ENCODE measurements at places on chromosomes 16 and 17.

DNA sequence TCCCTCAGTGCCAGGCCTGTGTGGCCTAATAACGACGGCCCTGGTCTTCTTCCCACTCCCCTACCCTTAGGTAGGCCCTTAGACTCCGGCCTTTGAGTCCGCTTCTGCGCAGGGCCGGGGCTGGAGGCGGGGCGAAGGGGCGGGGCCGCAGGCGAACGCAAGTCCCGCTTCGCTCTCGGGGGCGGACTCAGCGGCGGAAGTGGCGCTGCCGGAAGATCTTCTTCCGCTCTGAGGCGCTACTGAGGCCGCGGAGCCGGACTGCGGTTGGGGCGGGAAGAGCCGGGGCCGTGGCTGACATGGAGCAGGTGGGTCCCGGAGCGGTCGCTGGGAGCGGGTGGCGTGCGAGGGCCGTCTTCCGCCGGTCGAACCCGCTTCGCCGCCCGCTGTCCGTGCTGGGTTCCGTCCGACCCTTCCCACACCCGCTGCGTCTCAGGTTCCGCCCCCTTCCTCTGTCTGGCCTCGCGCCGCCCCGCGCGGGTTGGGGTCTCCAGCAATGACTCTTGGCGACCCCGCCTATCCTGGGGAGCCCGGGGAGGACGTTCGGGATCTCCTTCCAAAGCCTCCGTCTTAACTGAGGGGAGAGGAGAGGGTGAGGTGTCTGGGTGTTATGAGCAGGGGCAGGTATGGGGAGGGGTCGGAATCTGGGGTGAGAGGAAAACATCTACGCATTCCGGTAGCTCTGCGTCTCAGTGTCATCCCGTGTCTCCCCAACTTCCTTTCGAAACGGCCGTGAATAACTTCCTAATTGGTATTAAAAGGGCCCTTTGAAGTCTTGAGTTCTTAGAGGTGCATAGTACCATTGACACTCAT, at the start of gene STARD3:
TSS of gene STARD3 (plus strand) at position 218 of the 810 bp plus-strand sequence. CDS start 16,388 bp downstream, outside the sequence.
- DNase-seq = peak; percentile 88

GRCh38 chr16:67807148-67807682, 526 bp downstream of the TSNAXIP1 start:
- DNase-seq = no peak

DNA sequence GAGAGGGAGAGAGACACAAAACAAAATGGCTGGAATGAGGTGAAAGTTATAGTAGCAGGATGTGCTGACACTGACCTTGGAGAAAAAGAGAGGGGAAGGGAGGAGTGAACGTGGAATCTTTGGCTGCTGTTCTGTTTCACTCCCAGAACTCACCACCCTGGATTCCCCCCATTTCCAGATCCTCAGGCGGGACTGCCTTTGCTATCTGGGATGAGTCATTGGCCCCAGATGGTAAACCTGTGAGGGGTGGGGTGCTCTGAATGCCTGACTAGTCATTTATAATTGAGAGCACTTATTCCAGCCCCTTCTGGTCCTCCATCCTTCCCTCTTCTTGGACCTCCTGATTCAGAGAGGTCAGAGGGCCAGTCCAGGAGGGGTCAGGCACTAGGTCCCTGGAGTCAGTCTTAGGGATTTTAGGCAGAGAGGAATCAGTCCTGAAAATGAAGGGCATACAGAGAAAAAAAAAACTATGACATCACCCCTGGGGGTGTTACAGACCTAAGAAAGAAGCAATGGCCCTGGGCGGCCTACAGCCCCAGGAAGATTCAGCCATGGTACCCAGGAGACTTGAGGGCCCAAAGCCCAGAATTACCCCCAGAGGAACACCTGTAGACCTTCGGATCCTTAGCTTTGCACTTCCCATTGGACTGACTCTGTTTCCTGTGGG, 2.2 kb upstream of the ZG16 start:
- DNase-seq = peak; percentile 35

GRCh38 chr17:44283344-44284023, 15.5 kb upstream of the SLC4A1 start:
- no peak for DNase-seq

DNA sequence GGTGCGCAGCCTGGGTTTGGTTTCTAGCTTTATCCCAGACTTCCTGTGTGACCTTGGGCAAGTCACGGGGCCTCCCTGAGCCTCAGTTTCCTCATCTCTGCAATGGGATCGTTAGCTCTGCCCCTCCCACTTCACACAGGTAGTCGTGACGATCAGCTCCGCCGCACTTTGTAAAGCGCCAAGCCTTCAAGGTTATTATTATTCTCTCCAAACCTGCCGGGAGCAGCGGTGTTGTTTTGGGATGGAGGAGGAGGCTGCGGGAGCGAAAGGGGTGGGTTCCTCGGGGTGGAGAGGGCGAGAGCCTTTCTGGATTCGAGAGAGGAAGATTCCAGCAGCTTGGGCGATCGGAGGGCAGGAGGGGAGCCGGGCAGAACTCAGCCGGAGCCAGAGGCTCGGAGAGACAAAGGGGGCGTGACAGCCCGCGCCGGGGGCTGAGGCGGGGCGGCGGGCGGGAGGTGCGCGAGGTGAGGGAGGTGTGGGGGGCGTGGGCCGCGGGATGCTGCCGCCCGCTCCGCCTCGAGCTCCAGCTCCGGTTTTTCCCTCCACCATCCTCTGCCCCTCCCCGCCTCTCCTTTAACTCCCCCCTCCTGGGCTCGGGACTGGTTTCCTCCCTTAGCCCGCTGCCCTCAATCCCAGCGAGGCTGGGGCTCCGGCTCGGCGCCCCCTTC, at the start of gene EFNB3:
TSS of gene EFNB3 (plus strand) at position 602 of the 668 bp plus-strand sequence. CDS start 397 bp downstream, outside the sequence.
- peak; percentile 50 for DNase-seq

DNA sequence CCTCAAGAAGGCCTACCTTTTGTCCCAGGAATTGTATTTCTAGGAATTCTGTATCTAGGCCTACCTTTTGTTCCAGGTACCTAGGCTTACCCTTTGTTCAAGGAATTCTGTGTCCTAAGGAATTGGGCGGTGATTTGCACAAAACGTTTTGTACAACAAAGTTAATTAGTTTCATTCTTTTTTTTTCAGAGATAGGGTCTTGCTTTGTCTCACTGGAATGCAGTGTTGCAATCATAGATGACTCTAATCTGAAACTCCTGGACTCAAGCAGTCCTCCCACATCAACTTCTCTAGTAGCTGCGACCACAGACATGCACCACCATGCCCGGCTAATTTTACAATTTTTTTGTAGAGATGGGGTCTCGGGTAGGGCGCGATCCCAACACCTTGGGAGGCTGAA, 7.0 kb downstream of the CDR2L start:
- peak; percentile 81 for DNase-seq

GRCh38 chr17:55845385-55845784, 94.5 kb downstream of the PCTP start:
- DNase-seq = peak; percentile 42

GRCh38 chr17:43427362-43428043, 28.7 kb downstream of the ARL4D start:
- no peak for DNase-seq

DNA sequence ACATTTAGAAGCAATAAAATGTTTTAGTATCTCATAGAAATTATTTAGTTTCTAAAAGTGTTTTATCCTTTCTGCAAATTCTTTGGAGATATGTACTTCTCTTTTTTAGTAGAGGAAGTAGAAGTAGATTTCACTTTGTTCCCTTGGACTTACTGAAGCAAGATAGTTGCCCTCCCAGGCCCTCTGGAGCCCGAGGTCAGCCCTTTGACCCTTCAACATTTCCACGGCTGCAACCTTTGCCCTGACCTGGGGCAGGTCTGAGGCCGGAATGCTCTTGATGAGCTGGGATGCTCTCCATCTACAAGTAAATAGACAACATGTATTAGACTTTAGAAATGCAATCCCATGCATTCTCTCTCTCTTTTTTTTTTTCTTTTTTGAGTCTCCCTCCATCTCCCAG, 167.5 kb downstream of the CDK5R1 start:
- no peak for DNase-seq

DNA sequence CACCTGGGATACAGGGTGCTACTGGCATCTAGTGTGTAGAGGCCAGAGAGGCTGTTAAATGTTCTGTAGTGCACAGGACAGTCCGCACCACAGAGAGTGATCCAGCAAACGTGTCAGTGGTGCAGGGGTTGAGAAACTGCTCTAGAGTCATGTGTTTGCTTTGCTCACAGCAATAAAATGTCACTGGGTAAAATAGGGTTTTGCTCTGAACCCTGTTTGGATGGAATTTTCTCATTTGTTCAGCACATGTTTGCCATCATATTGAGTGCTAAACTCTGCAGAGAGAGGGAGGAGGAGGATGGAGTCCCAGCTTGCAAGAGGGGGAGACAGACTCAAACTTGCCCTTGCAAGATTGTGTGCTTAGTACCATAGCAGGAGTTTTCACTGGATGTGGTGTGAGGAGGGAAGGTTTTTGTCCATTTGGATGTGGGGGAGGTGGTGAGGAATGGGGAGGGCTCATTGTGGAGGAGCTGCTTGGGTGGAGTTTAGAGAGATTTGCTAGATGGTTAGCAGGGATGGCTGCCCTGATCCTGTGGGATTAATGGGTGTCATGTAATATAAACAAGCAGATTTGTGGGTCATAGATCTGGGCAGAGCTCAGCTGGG, 11.8 kb downstream of the PLCG2 start:
- DNase-seq = no peak

DNA sequence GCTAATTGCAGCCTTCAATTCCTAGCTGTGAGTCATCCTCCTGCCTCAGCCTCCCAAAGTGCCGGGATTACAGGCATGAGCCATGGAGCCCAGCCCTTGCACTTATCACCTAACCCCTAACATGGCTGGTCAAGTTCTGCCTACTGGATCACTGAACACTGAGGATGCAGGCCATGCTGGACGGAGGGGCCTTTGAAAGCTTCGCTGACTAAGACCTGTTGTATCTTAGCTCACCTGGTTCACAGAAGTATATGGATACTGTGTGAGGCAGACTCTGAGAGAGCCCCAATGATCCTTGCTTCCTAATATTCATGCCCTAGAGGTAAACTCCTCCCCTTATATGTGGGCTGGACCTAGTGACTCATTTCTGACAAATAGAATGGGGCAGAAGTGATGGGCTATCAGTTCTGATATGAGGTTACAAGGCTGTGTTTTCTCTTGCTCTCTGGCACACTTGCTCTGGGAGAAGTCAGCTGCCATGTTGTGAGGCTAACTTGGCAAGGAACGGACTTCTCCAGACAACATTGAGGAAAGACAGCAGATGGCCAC, 11.7 kb upstream of the TMIGD1 start:
- peak; percentile 22 for DNase-seq

- DNase-seq = no peak
Observed at GRCh38 chr16:78574571-78574970, 475.1 kb downstream of the WWOX start.

DNA sequence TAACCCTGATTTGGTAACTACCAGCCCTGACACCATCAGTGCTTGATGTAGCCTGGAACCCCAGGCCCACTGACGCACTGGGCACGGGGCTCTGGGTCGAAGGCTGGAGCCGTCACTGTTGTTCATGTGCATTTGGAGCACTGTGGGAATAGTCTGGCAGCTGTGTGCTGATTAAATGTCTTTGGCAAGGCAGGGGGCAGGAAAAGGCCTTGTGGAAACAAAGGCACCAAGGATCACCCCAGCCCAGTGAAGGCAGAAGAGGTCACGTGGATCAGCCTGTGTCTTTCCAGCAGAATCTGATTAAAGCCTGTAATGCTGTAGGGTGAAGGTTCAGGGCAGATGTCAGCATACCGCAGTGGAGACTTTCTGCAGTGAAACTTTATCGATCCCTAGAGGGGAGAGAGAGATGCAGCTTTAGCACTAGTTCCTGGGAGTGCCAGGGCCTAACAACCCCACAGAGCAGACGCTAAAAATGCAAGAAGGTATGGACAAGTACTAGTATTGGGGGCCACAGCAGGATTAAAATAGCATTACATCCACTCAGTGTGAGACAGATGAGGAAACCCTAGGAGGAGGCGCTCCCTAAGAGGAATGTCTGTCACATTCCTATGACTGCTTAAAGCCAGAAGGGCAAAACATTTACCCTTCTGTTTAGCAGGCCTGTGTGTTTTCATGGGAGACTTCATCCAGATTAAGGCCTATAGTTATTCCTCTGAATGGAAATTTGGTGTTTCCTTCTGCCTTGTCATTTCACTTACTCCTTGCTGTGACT, 9.7 kb downstream of the ZNHIT3 start:
- peak; percentile 12 for DNase-seq

GRCh38 chr17:32927724-32928585, at the start of gene TMEM98:
TSS of gene TMEM98 (plus strand) at chr17:32928153. CDS start at chr17:32931529, 3,376 bp downstream.
- peak; percentile 21 for DNase-seq

DNA sequence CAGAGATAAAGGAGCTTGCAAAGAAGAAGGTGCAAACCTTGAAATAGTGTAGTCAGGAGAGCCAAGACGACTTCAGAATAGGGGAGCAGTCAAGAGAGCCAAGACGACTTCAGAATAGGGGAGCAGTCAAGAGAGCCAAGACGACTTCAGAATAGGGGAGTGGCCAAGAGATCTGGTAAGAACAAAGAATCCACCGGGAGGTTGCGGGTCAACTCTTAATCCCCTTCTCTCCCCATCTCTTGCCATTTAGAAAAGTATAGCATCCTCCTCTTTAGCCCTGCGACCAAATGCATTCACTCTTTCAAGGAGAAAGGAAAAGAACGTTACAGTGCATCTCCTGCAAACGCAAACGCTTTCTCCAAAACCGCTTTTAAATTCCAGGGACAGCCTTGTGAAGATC, 713 bp downstream of the KNOP1 start:
- no peak for DNase-seq

DNA sequence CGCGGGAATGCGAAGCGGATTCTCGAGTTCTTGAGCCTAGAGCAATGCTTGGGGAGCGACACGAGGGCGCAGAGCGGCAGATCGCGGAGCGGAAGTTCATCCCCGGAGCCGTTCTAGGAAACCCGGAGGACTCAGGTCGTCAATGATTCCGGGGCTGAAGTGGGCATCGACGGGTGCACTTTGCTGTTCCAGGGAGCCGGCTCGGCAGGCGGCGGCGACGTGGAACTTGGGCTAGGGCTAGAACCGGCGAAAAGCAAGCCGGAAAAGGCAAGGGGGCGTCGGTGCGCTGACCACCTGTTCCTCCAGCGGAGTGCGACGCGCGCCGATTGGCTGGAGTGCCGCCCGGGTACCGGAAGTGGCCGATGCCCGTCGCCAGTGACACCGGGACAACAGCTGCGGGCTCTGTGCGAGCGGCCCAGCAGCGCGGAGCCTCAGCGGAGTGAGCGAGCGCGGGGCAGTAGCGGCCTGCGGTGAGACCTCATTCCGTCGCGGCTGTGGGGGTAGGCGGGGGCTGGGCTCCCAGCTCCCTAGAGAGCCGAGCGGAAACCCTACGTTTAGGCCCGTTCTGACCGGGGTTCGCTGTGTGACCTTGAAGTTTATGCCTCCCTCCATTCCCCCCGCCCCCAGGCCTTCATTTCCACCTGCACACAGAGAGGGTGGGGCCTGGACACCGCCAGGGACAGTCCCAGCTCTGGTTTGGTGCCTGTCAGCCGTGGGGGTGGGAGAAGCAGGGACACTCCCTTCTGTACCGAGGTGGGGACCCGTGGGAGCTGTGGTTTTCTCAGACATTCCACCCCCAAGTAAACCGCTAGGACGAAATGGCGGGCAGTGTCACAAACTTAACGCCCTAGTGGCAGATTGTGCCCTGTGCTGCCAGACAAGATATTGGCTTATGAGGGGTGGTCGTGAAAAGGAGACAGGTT, at the start of gene ZFP3:
TSS of gene ZFP3 (plus strand) at position 362 of the 923 bp plus-strand sequence. CDS start 13,038 bp downstream, outside the sequence.
- DNase-seq = peak; percentile 82

GRCh38 chr16:83727751-83728352, 79.9 kb upstream of the HSBP1 start:
- DNase-seq = no peak

- DNase-seq = no peak
Observed at GRCh38 chr16:27088216-27088615, 21.5 kb downstream of the C16orf82 start.

All from fibroblast of pulmonary artery (primary cell).